ENCODE measurements at places on chromosomes 7 and 10.

DNA sequence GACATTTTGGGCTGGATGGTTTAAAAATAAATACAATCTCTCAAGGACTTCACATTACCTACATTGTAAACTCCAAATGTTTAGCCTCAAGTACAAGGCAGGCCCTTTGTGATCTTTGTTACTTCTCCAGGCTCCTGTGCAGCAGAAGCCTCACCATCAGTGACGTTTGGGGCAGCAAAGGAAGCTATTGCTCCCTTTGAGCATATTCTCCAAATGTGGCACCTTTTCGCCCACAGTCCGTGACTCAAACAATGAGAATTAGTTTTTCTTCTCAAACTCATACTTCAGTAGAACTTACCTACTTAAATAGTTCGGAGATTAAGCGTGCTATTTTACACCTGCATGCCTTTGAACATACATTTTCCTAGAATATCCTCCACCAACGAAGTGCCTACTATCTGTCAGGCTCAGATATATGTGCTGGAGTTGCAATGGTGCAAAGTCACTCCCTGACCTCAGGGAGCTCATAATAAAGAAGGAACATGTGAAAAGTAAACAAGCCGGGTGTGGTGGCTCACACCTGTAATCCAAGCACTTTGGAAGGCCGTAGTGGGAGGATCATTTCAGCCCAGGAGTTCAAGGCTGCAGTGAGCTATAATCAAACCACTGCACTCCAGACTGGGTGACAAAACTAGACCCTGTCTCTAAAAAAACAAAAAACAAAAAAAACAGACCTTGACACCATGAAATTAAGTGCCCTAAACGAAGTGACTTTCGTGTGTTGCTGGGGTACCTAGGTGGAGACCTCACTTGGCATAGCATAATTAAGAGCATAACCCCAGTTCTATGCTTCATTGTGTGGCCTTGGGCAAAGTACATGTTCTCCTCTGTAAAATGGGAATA lies 1.2 kb upstream of the ABCF2 start:
- no peak for DNase-seq

- DNase-seq: no peak
These were observed 2.1 kb upstream of the PPIA start for GRCh38 chr7:44794331-44794730.

DNA sequence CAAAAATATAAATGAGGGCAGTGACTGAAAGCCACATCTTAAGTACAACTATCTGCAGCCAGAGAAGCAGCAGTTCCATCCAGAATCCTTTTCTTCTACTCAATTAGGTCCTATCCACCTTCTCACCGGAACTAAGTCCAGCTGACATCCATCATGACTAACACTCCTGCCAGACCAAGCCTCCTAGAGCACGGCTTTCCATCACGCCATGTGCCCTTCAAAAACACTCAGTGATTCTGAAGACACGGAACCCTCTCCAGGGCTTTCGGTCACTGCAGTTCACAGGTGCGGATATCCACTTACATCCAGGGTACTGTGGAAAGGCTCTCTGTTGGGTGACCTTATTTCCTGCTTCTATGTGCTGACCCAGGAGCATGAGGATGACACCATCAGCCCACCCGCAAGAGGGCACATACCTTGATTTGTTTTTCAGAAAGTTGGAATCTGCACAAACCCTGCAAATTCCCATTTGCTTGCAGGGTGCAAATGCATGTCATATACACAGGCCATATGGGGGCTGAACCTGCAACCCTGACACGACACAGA lies 64.3 kb downstream of the FAM171A1 start:
- no peak for DNase-seq

DNA sequence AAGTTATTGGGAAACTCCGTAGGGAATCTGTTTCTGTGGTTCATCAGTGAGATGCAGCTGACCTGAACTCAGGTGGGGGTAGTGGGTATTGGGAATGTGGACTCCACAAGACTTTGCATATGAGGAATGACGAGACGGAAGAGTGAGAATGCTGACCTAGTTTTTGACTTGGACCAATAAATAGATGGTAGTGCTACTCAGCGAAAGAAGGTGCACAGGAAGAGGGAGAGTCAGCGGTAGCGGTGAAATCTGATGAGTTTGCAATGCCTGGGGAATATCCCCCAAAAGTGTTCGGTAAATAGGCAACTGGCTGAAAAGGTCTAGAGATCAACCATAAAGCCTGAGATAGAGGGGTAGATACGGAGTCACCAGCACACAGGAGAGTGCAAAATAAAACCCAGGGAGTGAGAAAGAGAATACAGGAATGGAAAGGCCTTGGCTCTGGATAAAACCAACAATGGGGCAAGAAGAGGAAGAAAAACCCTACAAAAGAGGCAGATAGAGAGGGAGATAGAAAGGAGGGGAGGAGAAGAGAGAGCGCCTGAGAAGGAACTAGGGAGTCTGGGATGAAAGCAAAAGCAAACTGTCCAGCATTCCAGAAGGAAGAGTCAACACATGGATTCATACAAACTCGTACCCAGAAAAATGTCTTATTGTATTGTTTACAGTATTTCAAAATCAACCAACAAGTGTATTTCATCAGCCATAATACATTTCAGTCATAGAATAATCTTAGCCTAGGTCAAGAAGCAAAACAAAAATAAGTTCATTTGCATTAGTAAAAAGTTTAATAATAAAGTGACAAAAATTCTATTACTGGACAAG lies 5.4 kb downstream of the ARHGAP21 start:
- DNase-seq: no peak

DNA sequence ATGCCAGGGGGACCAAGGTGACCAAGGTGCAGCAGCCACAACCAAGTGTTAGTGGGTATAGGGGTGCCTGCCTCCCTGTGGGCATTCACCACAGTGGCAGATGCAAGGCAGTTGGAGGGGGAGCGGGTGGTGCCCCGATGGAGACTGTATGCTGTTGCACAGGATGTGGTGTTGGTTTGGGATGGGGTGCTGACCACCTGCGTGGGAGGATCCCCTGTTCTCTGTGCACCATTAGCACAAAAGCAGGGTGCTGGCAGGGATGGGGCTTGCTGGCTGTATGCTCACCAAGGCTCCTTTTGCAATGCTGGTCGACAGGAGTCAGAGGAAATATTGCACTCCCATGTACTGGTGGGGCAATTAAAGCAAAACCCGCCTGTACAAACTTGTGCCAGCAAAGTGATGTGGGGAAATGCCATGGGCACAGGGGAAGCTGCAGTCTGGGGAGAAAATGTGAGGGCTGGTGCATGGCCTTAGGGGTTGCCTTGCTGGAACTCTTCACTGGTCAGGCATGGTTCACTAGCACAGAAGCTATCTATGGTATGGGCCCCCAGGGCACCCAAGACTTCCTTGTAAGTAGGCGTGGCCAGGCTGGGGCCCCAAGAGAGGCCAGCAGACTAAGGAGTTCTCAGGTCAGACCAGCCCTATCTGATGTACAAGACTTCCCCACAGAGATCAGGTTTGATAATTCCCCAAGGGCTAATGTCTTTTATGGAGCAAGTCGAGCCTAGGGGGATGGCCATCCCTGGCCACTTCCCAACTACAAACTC lies 51.9 kb upstream of the GNAT3 start:
- DNase-seq: no peak

DNA sequence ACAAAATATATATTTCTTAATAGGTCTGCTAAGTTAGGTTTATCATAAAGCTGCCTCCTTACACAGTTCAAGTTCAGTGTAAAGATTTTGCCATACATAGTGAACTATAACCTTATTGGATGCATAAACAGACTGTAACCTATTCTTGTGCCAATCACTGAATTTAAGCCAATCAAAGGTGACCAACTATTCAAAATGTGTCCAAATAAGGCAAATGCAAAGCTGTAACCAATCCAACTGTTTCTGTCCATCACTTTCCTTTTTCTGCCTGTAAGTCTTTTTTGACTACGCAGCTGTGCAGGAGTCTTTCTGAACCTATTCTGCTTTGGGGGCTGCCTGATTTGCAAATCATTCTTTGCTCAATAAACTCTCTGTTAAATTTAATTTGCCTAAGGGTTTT lies 11.6 kb upstream of the DNMBP start:
- no peak for DNase-seq
